ENCODE measurements at places on chromosomes 6 and 20. TPM values are rescaled to one million over a fixed set of nuclear protein-coding genes. Genes with fewer than 3 reads are reported as not detected.

Gene EEF1E1
- total RNA-seq, result 25.8 TPM

Gene CLPSL2
- total RNA-seq, result not detected

Gene ANGPT4
- total RNA-seq, result not detected

Gene COL21A1
- 6.7 TPM for total RNA-seq

Gene ERVFRD-1
- total RNA-seq, result not detected

Gene KCNB1
- under 0.01 TPM for total RNA-seq

Gene RAET1G
- 4.1 TPM for total RNA-seq

Gene GGTLC1
- total RNA-seq, result not detected

Gene CST7
- not detected for total RNA-seq

Gene CD40
- 5.6 TPM for total RNA-seq

Gene BCAS1
- 0.09 TPM for total RNA-seq

Gene COL12A1
- total RNA-seq, result 686 TPM

Gene CCN5
- total RNA-seq, result 5.0 TPM

Gene ZBTB2
- total RNA-seq, result 8.8 TPM

Gene ZBTB12
- total RNA-seq, result 3.8 TPM

Gene GINS1
- 1.4 TPM for total RNA-seq

Gene PDE10A
- 89.7 TPM for total RNA-seq

Gene GSTA1
- total RNA-seq, result not detected

Gene MRPL2
- total RNA-seq, result 18.1 TPM

Gene NUDT3
- total RNA-seq, result 16.4 TPM

Gene RCAN2
- total RNA-seq, result 3.7 TPM

Gene KIF13A
- 72.6 TPM for total RNA-seq

Gene SLC29A1
- 3.1 TPM for total RNA-seq

Gene FILIP1
- 0.14 TPM for total RNA-seq

Gene MDFI
- total RNA-seq, result 0.55 TPM

Gene GPLD1
- total RNA-seq, result 0.14 TPM

Gene FAM184A
- 0.46 TPM for total RNA-seq

Gene SNTA1
- 24.9 TPM for total RNA-seq

Gene TMEM74B
- total RNA-seq, result not detected

Gene TP53RK
- 24.6 TPM for total RNA-seq

Gene PHF20
- total RNA-seq, result 18.8 TPM
